ENCODE measurements at places on chromosomes 16 and 17.

DNA sequence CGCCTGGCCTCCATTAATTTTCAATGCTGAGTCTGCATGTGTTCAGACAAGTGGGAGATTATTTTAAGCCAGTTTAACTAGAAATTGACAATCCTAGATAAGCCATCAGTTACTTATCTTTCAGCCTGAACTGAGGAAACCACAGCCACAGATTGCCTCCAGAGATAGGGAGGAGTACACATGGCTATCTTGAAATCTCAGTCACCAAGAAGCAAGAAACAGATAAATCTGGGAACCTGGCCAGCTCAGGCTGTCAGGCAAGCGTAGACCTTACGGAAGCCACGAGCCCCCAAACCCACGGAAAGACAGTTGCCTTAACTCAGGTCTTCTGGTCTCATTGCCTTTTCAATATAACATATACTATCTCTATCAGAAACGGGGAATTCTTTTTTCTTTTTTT is 2.0 kb upstream of the GLG1 start:
- DNase-seq, result peak; percentile 32

GRCh38 chr16:1045310-1045992 is 27.1 kb upstream of the SSTR5 start:
- no peak for DNase-seq

DNA sequence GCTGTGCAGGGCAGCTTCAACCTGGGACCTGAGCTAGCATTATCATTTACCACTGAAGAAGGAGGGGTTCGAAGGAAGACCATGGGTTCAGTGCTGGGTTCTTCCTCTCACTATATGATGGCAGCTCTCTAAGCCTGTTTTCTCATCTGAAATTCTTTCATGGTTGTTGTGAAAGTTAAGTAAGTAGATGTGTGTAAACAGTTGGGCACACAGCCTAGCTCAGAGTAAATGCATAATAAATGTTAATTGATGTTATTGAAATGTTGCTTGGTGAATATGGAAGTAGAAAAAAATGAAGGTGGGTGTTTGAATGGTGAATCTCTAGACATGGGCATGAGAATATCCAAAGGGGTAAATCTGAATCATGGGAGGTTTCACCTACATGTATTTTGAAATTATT is 9.1 kb downstream of the CEP95 start:
- no peak for DNase-seq

DNA sequence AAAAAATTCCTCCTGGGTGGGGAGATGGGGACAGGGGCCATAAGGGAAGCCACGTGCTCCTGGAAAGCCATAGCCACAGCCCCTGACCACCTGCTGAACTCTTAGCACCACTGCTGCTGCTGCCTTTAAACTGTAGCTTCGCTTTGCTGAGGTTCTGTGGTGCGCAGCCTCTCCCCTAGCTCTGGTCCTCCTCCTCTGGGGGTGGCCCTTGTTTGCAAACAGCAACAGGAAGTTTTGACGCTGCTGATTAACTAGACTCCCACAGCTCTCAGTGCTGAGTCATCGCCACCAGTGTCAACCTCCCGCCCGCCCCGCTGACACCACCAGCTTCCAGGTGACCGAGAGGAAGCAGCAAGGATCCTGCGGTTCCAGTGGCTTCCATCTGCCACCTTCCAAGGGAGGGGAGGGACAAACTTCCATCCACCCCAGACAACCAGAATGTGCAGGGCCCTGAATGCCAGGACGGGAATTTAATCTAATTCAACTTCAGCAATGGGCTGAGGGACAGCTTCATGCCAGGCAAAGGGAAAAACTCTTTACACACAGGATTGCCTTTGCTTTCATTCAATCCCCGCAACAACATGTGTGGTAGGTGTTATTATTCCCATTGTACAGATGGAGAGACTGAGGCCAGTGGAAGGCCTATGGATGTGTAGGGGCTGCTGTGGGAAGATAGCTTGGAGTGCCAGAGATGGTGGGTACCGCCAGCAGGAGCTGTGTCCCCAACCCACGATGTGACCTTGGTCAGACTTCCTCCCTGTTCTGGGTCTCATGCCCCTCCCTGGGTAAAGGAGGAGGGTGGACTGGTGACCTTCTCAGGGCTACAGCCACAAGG is 8.1 kb upstream of the KIFC3 start:
- DNase-seq, result peak; percentile 73
